Glutamatergic neuron (in vitro differentiated cells): ENCODE measurements at places on chromosomes 13 and 19.

- no peak overlapping the region for H3K4me3 ChIP-seq
- no peak for DNase-seq
- H3K4me1 ChIP-seq = peaks cover 11% of the 10 kb centered on the region
- no peak overlapping the region for H3K27ac ChIP-seq
- H3K27me3 ChIP-seq = peaks cover 3% of the 10 kb centered on the region
Observed at GRCh38 chr13:96988441-96988840, 5.8 kb downstream of the OXGR1 start.

- peaks cover 2% of the 10 kb centered on the region for H3K27me3 ChIP-seq
- no peak overlapping the region for H3K4me3 ChIP-seq
Observed at GRCh38 chr13:50831512-50831911, 12.0 kb downstream of the DLEU7 start.

- no peak for DNase-seq
- peaks cover 5% of the 10 kb centered on the region for H3K4me1 ChIP-seq
- no peak overlapping the region for H3K4me3 ChIP-seq
- H3K27ac ChIP-seq = no peak overlapping the region
- H3K36me3 ChIP-seq = no peaks in the 10 kb centered on the region
Observed at GRCh38 chr13:44050450-44051063, 170.9 kb downstream of the LACC1 start.

DNA sequence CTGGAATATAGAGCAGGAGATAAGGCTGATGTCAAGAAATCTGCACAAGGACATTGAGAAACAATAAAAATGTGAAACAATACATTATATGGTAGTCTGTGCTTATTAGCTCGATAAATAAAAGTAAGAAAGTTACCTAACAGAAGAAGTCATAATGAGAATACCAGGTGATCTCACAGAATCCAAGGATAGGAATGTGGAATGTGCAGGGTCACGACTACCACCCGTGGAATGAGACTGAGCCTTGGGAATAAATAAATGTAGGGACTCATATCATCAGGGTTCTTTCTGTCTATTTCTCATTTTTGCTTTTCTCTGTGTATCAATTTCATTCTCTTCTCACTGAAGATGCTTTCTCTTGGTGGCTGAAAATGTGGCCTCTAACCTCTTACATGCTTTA, 26.0 kb upstream of the KBTBD7 start:
- no peaks in the 10 kb centered on the region for H3K27me3 ChIP-seq
- no peak overlapping the region for H3K4me3 ChIP-seq
- no peaks in the 10 kb centered on the region for H3K36me3 ChIP-seq

DNA sequence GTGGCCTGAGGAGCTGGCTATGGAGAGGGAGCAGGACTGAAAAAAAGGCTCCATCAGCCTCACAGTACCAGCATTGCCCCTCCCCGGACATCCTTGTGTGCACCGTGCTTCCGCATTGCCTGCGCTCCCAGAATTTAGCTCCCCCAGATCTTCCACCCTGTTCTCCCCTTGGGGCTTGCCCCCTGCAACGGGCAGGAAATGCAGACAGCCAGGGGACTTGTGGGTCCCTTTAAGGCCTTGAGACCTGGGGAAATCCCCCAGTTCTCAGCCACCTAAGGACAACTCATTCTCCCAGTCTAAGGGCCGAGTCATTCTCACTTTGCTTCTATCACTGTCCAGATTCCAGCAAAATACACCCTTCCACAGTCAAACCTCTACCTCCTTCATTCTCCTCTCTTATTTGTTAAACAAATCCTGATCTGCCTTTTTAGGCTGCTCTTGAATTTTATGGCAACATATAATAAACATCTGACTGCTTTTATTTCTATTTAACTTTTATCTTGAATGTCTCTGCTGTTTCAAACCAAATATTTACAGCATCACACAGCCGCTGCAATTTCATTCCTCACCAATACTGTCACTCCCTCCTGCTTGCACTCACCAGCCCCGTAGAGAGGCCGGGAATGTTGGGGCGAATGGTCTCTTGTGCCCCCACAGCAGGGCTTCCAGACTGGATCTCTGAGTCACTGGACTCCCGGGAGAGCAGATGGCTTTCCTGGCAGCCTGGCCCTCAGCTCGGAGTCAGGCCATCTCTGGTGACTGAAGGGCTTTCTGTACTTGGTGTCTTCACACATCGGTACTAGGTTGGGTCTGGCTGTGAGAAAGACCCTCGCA, 221.9 kb downstream of the TSHZ3 start:
- peaks cover 4% of the 10 kb centered on the region for H3K4me1 ChIP-seq
- H3K4me3 ChIP-seq = no peak overlapping the region
- no peak for DNase-seq
- H3K27ac ChIP-seq = no peak overlapping the region
- H3K36me3 ChIP-seq = peaks cover 4% of the 10 kb centered on the region

GRCh38 chr19:45125975-45126493, 33.1 kb downstream of the PPP1R37 start:
- H3K4me1 ChIP-seq = peaks cover 19% of the 10 kb centered on the region
- peak; percentile 75 for DNase-seq
- no peak overlapping the region for H3K4me3 ChIP-seq

- H3K4me3 ChIP-seq = no peak overlapping the region
- H3K4me1 ChIP-seq = peaks cover 25% of the 10 kb centered on the region
- DNase-seq = no peak
Observed at GRCh38 chr19:46732966-46733689, 12.7 kb upstream of the FKRP start.

DNA sequence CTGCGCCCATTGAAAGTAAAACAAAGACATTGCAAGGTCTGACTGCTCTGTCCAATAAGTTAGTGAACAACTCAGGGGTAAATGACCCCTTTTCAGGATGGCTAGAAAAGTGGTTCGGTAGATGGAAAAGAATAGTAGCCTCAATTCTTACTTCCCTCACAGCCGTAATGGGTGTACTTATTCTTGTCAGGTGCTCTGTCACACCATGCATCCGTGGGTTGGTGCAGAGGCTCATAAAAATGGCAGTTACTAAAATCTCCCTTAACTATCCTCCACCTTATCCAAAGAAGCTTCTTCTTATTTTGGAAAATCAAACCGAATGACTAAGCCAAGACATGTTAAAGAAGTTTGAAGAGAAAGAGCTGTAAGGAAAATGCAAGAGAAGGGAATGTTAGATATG, 31.4 kb upstream of the ZNF83 start:
- peaks cover 3% of the 10 kb centered on the region for H3K36me3 ChIP-seq
- H3K4me3 ChIP-seq = no peak overlapping the region
- no peaks in the 10 kb centered on the region for H3K27me3 ChIP-seq
- DNase-seq = no peak

- H3K27me3 ChIP-seq = peaks cover 6% of the 10 kb centered on the region
- H3K4me3 ChIP-seq = no peak overlapping the region
- no peaks in the 10 kb centered on the region for H3K36me3 ChIP-seq
- peaks cover 3% of the 10 kb centered on the region for H3K4me1 ChIP-seq
Observed at GRCh38 chr19:18385359-18385674, 641 bp upstream of the GDF15 start.

DNA sequence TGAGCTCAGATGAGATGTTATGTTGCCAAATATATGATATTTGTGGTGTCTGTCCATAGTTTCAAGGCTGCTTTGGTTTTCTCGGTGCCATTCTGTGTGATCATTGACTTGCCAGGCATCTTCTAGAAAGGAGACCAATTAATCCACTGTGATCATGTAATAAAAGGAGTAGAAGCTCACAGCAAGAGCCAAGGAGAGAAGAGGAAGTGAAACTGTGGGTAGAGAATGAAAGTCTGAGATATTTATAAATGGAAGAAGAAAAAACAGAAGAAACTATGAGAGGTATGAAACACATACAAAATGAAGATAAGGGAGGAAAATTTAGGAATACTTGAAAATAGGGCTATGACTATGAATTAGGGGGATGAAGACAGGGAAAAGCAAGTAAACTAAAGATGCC, 11.1 kb upstream of the ZNF613 start:
- DNase-seq = no peak
- H3K27me3 ChIP-seq = peaks cover under 1% of the 10 kb centered on the region
- H3K4me1 ChIP-seq = no peaks in the 10 kb centered on the region
- H3K36me3 ChIP-seq = peaks cover 26% of the 10 kb centered on the region
- H3K4me3 ChIP-seq = no peak overlapping the region
